SK-N-DZ (cell line): ENCODE measurements at places on chromosomes 11 and 22.

DNA sequence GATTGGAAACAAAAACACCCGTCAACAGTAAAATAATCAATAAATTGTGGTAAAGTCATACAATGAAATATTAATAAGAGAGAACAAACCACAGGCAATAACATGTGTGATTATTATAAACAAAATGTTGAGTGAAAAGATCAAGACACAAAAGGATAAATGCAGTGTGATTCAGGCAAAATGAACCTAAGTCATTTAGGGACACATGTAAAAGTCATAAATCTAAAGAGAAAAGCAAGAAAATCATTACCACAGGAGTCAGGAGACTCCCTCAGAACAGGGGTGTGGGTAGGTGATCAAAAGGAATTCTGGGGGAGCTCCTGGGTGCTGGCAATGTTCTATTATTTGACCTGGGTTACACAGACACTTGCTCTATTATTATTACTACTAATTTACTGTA is 47.9 kb upstream of the PPP2R1B start:
- no peak for DNase-seq

GRCh38 chr11:93017821-93018690 is 48.6 kb downstream of the MTNR1B start:
- no peak for DNase-seq

- DNase-seq, result peak; percentile 77
Measured at GRCh38 chr11:79087961-79088318, 352.9 kb downstream of the TENM4 start.

DNA sequence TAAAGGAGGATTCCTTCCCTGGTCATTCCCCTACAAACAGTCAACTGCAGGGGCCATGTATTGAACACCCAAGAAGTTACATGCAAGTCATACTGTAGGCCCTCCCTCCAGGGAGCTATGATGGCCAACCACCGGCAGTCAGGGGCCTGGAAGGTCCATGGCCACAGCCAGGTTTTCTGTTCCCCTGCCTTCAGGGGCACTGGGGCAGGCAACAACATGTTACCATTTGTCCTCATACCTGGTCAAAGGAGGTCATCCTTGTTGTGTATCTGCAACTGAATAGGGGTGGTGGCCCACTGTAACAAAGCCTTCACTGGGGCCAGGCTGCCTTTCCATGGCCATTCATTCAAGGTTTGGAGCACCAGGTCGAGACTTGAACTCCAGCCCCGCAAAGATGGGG is 433.6 kb downstream of the DYNC2H1 start:
- no peak for DNase-seq

- no peak for DNase-seq
Measured at GRCh38 chr11:9169595-9170295, 78.3 kb upstream of the SCUBE2 start.

DNA sequence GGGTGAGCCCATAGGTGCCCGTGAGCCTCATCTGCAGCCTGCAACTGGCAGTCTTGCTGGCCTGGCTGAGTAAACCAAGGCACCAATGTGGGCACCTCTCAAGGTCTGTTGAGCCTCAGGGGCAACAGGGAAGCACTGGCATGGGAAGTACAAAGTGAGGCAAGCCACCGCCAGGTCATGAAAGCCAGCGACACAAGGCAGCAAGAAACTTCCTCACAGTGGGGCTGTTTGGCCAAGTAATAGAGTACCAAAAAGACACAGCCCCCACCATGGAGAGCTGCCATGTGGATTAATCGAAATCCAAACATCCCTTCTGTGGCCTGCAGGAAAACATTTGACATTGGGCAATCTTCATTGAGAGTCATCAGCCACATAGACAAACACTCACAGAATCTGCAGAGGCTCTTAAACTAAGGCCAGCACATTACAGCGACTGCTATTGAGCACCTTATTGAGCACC is 43.6 kb upstream of the FIBIN start:
- no peak for DNase-seq

DNA sequence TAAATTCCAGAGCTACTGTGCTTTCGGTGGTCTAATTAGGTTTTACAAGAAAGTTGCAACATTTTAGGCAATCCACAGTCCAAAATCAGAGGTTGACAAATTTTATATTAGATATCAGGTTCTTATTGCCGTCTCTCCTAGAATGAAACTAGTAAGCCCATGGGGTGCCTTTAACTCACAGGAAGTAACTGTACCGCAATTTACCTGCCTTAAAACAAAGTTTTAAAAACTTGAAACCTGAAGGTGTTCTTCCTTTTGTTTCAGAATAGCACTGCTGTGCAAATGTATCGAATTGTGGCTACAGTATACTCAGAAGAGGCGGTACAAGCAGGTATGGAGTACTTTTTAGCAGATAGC is 77.2 kb downstream of the PISD start:
- no peak for DNase-seq

DNA sequence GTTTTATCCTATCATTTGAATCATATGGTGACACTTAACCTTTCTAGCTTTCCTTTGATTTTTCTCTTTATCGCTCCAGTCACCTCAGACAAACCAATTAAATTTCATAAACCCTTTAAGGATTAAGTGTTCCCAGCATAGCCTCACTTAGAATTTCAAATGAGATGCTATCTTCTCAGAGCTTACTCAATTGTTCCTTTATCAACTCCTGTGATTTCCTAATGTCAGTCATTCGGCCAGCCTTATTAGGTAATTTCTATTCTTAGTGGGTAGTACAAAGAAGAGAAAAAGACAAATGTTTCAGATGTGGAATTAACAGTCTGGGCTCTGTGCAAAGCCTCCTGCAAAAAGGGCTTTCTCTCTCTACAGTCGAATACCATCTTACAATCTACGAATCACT is 77.1 kb upstream of the CCDC90B start:
- DNase-seq, result peak; percentile 22

DNA sequence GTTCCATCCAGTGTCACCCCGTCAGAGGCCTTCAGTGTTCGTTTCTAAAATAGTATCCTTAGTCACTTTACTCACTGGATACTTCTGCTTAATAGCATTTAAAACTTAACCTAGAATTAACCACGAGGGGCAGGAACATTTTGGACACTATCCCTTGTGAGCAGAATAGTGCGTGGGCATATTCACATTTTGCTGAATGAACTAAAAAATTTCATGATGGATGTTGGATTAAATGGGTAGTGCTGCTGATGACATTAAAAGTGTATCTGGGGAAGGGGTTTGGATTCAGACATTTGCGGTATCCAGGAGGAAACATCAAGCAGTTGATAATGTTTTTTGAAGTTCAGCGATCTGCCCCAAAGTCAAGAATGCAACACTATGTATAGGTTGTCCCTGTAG is 750 bp upstream of the NAT10 start:
- peak; percentile 4 for DNase-seq

GRCh38 chr11:61949169-61950034 is 749 bp upstream of the BEST1 start:
- peak; percentile 92 for DNase-seq

- DNase-seq, result no peak
Measured at GRCh38 chr11:119473226-119473625, 50.3 kb upstream of the THY1 start.

DNA sequence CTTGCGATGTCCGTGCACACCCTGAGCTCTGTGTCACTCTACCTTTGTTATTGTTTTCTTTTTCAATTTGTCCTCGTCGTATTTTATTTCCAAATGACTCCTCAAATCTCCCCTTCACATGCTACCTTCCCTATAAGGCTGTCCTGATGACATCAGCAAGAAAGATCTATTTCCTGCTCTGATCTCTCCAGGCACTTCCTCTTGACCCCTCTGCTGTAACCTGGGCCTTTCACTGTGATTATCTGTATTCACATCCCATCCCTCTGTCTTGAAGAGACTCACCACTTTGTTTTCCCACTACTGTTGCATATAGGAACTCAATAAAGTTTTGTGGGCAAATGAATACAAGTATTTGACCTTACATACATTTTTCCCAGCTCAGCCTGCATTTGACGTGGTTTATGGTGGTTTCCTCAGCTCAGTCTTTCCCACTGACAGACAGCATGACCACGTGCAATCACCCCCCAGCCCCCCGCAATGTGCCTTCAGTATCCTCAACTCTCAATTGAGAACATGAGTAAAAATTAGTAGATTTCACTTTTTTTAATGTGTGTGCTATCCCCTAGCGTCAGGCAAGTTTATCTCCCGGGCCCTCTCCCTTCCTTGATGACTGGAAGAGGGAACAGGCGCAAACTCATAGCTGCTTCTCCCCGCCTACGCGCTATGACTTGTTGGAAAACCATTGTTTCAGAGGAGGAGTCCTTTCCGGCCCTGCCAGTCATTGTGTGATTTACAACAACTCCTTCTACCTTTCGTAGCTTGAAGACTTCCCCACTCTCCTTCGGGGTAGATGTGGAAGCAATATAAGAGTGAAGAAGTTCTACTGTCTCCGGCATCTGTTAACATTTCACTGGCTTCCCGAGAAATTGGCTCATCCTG is 498.5 kb downstream of the NTM start:
- no peak for DNase-seq

GRCh38 chr22:32693102-32693501 is 108.4 kb upstream of the TIMP3 start:
- DNase-seq, result no peak

- no peak for DNase-seq
Measured at GRCh38 chr11:109730669-109731068, 308.7 kb downstream of the C11orf87 start.

- peak; percentile 99 for DNase-seq
Measured at GRCh38 chr22:49076300-49077035, 751.2 kb downstream of the BRD1 start.

GRCh38 chr11:12599408-12600143 is 74.6 kb upstream of the TEAD1 start:
- no peak for DNase-seq

DNA sequence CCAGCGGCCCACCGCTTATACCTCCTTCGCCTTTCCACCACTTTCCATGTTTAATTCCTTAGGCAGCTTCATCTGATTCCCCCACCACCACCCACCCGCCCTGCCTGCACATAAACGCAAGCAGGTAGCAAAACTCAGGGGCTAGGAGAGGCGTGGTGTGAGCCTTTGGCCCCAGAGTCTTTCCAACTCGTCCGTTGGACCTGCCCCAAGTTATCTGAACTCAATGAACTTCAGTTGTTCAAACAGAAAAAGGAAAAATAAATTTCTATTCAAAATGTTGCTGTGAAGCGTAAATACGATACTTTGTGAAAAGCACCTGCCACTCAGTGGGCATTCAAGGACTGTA is 814 bp upstream of the CDON start:
- DNase-seq, result no peak

GRCh38 chr22:43423046-43423445 is 11.2 kb downstream of the MPPED1 start:
- DNase-seq, result no peak

GRCh38 chr22:49204599-49205482 is 622.8 kb downstream of the BRD1 start:
- no peak for DNase-seq

- no peak for DNase-seq
Measured at GRCh38 chr11:80309301-80309700, 868.5 kb upstream of the TENM4 start.

- DNase-seq, result no peak
Measured at GRCh38 chr11:70078781-70079616, 882 bp downstream of the ANO1 start.

- DNase-seq, result no peak
Measured at GRCh38 chr11:12784445-12784844, 110.2 kb downstream of the TEAD1 start.

- DNase-seq, result no peak
Measured at GRCh38 chr11:69500285-69501120, 19.0 kb downstream of the LINC01488 start.

DNA sequence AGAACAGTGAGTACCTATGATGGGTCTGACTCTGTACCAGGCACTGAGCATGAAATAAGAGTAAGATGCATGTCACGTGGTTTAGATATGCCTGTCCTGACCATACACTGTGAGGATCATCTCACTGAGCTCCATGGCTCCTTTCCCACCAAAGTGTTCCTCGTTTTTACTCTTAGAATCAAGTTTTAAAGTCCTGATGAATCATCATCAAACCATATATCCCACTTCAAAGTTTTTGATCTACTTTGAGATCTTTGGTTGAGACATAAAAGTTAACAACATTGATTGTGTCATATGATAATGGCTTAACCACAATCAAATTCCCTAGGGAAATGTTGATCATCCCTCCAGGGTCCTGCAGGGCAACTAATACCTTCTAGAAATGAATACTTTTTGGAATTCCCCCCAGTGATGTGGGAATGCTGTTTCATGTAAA is 12.8 kb downstream of the ETS1 start:
- no peak for DNase-seq
